ENCODE measurements at places on chromosomes 7 and 10. TPM values are rescaled to one million over a fixed set of nuclear protein-coding genes. Genes with fewer than 3 reads are reported as not detected.

DNA sequence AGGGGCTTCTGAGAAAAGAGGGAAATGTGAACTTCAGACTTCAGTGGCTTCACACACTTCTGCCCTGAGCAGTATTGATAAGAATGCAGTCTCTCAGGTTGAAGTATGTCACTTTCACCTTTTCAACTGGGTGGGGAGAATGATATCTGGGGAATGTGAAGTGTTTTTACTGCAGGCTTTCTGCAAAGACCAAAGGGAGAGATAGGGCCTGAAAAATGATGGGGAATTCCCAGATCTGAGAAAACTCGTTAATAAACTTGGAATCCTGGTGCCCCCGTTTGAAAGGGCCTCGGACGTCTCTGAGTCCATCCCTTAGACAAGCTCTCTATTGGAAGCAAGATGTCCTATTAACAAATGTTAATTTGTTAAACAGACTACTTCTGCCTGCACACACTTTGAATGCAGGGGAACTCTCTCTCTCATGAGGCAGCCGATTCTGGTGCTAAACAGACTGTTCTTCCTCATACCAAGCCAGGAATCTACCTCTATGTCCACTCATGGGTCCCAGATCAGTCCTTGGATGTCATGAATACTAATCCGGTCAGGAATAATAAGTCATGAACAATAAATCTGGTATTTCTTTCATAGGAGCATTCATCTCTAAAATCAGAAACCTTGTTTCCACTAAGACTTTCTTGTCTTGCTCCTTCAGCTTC lies 193.6 kb downstream of the JCAD start:
- DNase-seq = no peak

- no peak for DNase-seq
These were observed 231.7 kb upstream of the CCDC6 start for GRCh38 chr10:60138026-60138425.

DNA sequence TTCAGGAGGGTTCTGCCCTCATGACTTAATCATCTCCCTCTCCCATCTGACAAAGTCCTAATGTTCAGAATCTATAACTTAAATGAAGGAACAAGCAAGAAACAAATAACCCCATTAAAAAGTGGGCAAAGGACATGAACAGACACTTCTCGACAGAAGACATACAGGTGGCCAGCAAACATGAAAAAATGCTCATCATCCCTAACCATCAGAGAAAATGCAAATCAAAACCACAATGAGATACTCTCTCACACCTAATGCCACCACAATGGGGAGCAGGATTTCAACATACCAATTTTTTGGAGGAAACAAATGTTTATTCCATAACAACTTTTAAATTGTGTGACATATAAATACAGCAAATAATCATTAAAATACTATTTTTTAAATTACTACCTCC lies 3.0 kb upstream of the HTR7 start:
- DNase-seq = no peak

The ARHGEF5 gene
- 9.8 TPM for total RNA-seq

The SKIDA1 gene
- total RNA-seq = 2.0 TPM

The LRMDA gene
- 18.6 TPM for total RNA-seq

The METTL27 gene
- total RNA-seq = 9.0 TPM

The ADIRF gene
- 1,895 TPM for total RNA-seq
